ENCODE measurements at places on chromosomes 13 and 19. TPM values are rescaled to one million over a fixed set of nuclear protein-coding genes. Genes with fewer than 3 reads are reported as not detected.

Gene TSHZ3
- 0.29 TPM for total RNA-seq

Gene CCDC169
- 0.74 TPM for total RNA-seq

Gene NOVA2
- total RNA-seq, result not detected

Gene COG3
- total RNA-seq, result 65.5 TPM

Gene ALOX5AP
- not detected for total RNA-seq

Gene TRIM28
- 886 TPM for total RNA-seq

Gene ZNF492
- 4.8 TPM for total RNA-seq

Gene ZNF878
- 0.15 TPM for total RNA-seq

Gene MYCBP2
- total RNA-seq, result 49.9 TPM

Gene ZNF229
- total RNA-seq, result 9.8 TPM

Gene MEIOSIN
- total RNA-seq, result 0.40 TPM

Gene ERVV-1
- not detected for total RNA-seq

Gene NCR1
- 0.72 TPM for total RNA-seq

Gene ZNF723
- 0.29 TPM for total RNA-seq

Gene DCT
- total RNA-seq, result not detected

All from A375 (cell line).